Activated T-cell treated with anti-CD3 and anti-CD28 coated beads, Interleukin-2, amount 50 U/mL, for 48 hours (primary cell): ENCODE measurements at places on chromosomes 11 and 22.
A peak's percentile ranks its signal among the peaks of the same experiment; 100 is the strongest.

DNA sequence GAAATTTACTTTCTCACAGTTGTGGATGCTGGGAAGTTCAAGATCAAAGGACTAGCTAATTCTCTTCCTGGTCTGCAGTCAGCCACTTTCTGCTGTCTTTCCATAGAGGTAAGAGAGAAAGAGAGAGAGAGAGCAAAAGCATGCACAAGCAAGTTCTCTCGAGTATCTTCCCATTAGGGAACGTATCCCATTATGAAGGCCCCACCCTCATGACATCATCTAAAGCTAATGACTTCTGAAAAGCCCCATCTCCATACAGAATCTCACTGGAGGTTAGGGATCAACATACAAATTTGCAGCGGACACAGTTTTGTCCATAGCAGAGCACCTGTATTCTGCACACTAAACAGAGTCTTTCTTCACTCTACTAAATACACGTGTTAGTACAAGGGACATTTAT is 17.4 kb upstream of the SLC22A9 start:
- no peak for DNase-seq

GRCh38 chr22:30253205-30253852 is 6.8 kb upstream of the LIF start:
- no peak for DNase-seq

- no peak for DNase-seq
These were observed 91.1 kb upstream of the LMO1 start for GRCh38 chr11:8354622-8355415.

DNA sequence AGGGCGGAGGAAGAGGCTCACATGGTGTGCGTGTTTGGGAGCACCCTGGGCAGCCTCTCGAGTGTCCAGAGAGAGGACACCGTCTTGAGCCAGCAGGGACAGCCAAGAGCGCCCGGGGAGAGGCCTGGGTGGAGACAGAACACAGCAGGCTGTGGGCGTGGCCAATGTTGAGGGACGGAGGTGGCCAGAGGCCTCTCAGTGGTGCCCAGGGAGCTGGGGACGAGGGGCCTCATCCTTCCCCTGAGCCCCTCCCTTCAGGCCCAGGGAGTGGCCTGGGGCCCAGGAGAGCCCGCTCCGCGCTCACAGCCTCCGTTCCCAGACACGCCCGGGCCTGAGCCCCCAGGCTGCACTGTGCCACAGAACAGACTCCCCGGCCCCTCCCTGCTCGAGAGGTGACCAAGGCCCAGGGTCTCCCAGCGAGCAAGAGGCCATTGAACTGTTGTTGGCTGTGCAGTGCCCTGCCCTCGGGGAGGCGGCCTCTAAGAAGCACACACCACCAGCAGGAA is 48.4 kb downstream of the CDKN1C start:
- DNase-seq: no peak

DNA sequence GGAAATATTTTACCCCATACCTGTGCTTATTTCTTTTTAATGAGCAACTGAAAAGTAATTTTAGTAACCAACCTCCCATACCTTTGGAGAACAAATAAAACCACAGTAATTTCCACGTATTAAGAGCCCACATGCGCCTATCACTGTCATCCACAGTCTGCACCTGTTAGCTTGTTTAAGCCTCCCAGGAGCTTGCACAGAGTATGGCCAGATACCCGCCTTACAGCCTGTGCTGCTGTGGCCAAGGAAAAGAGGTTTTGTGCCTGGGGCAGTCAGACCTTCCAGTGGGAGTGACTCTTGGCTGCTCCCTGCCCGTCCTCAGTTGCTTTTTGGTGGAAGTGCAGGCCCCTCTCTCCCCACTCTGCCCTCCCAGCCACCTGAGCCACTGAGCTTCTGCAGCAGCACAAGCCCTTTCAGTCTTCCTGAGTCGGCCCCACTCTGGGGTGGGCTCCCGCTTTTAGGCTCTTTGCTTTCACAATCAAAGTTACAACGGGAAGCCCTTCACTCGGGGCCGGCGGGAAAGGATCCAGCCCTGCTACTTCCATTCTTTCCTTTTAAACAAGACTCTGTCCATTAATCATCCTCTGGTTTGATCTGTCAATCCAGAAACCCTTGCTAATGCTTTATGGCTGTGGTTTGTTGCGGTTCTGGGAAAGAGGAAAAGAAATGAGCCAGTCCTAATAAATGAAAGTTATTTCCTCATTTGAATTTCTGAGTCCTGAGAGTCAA is 308.8 kb downstream of the TBC1D22A start:
- no peak for DNase-seq

GRCh38 chr22:50171319-50171964 is 911 bp downstream of the PANX2 start:
- DNase-seq: no peak

DNA sequence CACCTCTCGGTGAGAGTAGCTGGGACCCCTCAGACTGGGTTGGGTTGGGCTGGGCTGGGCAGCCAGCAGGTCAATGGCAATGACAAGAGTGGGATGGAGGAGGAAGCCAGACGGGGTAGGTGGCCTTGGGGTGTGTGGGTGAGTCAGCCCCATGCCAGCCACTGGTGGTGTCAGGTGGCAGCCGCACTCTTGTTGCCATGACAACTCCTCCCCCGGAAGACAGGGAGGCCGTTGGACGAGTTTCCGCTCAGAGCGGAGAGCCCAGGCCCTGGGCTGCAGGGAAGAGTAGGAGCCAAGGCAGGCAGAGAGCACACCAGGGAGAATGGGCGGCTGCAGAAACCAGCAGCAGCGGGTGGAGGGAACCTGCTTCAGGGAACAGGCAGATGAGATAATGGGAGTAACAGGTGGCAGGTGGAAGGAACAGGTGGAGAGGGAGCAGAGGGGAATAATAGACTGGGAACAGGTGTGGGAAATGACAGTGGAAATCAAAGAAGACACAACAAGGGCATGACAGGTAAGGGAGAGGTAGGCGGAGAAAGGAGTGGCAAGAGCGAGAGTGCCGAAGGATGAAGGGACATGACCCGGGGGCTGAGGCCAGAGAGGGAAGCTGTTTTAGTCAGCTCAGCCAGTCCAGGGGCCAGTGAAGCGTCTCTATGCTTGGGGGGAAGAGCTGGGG is 8.7 kb downstream of the SPTBN2 start:
- DNase-seq: peak; percentile 72

GRCh38 chr11:56910785-56911184 is 77.9 kb upstream of the OR5AK2 start:
- DNase-seq: no peak

DNA sequence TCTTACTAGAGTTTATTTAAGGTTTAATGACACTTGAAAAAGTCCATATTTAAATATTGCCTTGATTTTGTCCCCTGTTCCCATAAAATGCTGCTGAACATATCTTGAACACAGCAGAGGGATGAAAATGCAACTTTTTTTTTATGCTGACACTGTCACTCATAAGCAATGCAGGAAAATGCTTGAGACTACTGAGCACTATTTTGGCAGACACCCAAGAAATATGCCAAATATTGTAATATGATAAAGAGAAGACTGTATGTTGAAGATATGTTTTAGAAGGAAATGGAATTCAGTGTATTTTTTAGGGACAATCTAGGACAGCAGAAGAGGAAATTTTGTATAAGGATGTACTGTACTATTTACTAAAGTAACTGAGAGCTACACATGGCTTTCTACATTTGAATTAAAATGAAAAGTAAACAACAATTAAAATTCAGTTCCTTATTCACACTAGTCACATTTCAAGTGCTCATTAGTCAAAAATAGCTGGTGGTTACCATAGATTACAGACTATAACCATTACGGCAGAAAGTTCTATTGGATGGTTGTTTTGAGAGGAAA is 58.6 kb downstream of the LRRC4C start:
- no peak for DNase-seq

DNA sequence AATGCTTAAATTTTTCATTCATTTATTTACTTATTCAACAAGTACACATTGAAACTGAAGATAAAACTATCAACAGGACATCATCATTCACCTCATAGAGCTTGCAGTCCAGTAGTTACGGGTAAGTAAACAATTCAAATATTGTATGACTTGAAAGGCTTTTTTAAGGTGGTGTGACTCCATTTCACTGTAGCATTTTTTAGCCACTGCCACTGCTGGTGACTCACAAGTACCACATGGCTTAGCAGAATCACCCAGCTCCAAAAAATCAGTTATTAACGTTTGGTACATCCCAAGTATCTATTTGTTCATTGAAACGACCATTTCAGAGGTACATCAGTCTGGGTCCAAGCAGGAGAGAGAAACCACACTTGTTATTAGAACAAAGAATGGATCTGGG is 427.9 kb upstream of the DDI1 start:
- no peak for DNase-seq

GRCh38 chr11:69166218-69167115 is 10.7 kb downstream of the SMIM38 start:
- DNase-seq: peak; percentile 63

- no peak for DNase-seq
These were observed 385 bp upstream of the SCO2 start for GRCh38 chr22:50525858-50526107.

GRCh38 chr11:92511522-92512203 is 287.0 kb downstream of the FAT3 start:
- no peak for DNase-seq

GRCh38 chr22:22710719-22711531 is 66.5 kb downstream of the GGTLC2 start:
- peak; percentile 83 for DNase-seq

GRCh38 chr11:44960200-44960845 is 9.6 kb upstream of the TP53I11 start:
- no peak for DNase-seq

DNA sequence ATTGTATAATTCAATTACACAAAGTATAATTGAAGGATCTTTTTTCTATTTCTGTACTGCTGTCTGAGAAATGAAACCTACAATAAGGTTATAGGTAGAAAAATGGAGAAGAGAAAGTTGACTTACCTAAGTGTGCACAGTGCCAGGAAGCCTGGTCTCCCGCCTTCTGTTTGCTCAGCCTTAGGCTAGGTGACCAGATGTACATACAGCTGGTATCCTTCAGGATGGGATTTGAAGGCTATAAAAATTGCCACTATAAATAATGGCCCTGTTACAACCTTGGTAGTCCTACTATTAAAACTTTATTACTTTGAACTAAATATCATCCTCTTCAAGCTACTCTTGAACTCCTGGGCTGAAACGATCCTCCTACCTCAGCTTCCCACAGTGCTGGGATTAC is 19.7 kb downstream of the OR51E2 start:
- DNase-seq: no peak

DNA sequence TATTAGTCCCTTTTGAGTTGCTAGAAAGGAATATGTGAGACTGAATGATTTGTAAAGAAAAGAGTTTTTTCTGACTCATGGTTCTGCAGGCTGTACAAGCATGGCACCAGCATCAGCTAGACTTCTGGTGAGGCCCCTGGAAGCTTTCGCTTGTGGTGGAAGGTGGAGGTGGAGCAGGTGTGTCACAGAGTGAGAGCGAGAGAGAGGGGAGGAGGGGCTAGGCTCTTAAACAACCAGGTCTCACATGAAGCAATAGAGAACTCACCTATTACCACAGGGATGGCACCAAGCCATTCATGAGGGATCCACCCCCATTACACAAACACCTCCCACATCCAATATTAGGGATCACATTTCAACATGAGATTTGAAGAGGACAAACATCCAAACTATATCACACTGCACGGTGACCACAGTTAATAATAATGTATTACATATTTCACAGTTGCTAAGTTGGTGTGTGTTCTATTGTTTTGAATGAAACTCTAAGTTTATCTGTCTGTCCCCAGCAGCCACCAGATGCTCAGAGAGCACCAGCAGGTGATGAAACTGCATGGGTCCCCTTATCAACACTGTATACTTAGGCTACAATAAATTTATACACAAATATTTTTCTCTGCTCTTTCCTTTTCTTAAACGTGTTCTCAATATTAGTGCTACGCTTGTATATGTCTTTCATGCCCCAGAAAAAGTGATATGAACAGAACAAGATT is 14.1 kb downstream of the ZFP91 start:
- DNase-seq: peak; percentile 65

DNA sequence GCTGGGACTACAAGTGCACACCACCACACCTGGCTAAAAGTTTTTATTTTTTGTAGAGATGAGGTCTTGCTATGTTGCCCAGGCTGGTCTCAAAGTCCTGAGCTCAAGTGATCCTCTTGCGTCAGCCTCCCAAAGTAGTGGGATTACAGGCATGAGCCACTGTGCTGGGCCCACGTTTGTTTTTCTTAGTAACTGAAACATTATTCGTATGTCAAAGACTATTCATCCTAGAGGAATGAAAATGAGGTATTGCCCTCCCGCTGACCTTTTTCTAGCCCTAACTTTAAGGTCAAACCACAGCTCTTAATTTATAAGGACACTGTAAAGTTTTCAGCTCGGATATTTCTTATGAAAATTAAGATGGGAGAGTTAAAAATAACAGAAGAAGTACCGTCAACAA is 33.2 kb upstream of the PAX6 start:
- DNase-seq: no peak

GRCh38 chr22:23759566-23759965 is 3.2 kb upstream of the C22orf15 start:
- no peak for DNase-seq

GRCh38 chr11:122709039-122709760 is 53.7 kb downstream of the UBASH3B start:
- no peak for DNase-seq

- DNase-seq: no peak
These were observed 11.6 kb downstream of the TST start for GRCh38 chr22:37007651-37008050.

- peak; percentile 88 for DNase-seq
These were observed at the start of gene CCDC88B for GRCh38 chr11:64339754-64340408. CCDC88B (plus strand) TSS chr11:64340204; CDS start chr11:64340267, 63 bp downstream.

- no peak for DNase-seq
These were observed 120.1 kb upstream of the LRRC4C start for GRCh38 chr11:41579546-41579945.

GRCh38 chr11:70888061-70888460 is 364.3 kb downstream of the SHANK2 start:
- no peak for DNase-seq

GRCh38 chr11:119612814-119613213 is 116.2 kb downstream of the NECTIN1 start:
- no peak for DNase-seq

GRCh38 chr22:16783930-16784354 is 41.3 kb downstream of the XKR3 start:
- DNase-seq: no peak

- DNase-seq: no peak
These were observed 60.3 kb downstream of the CECR2 start for GRCh38 chr22:17429516-17429915.

GRCh38 chr11:117535201-117535849 is 207.7 kb downstream of the CEP164 start:
- no peak for DNase-seq

DNA sequence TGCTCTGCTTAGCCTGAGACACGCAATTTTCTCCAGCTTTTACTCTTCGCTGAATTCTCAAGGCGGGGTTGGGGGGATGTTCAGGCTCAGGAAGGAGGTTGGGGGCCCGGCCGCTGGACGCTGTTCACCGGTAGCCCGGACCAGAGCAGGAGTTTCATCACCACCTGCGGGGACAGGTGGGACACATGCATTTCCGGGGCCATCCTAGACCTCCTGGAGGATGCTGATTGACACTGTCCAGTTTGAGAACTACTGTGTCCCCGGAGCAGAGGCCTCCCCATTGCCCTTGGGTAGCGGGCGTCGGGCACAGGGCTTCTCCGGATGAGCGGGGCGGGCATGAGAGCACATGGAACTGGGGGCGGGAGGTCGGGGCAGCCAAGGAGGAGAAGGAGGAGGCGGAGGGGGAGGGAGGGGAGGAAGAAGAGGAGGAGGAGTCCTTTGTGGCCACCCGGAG is 144.0 kb upstream of the GRK3 start:
- DNase-seq: no peak
